ENCODE measurements at places on chromosomes 16 and 17.

GRCh38 chr17:31908386-31908785, 6.9 kb upstream of the UTP6 start:
- no peak for DNase-seq

DNA sequence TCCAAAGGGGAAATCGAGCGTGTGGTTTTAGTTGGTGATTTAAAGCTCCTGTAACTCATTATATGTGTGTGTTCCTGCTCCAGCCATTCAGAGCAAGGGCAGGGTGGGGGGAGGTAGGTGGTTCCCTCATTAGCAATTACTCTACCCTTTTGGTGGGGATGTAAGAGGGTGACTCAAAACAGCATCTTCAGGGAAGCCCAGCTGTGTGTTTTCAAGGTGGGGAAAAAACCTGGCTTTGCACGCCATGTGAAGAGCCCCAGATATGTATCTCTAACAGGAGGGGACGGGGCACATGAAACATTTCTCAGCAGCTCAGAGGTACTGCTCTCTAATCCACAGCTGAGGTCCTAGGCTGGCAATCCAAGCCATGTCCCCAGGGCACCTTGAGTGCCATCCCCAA, 241.3 kb upstream of the ZFHX3 start:
- DNase-seq, result no peak

DNA sequence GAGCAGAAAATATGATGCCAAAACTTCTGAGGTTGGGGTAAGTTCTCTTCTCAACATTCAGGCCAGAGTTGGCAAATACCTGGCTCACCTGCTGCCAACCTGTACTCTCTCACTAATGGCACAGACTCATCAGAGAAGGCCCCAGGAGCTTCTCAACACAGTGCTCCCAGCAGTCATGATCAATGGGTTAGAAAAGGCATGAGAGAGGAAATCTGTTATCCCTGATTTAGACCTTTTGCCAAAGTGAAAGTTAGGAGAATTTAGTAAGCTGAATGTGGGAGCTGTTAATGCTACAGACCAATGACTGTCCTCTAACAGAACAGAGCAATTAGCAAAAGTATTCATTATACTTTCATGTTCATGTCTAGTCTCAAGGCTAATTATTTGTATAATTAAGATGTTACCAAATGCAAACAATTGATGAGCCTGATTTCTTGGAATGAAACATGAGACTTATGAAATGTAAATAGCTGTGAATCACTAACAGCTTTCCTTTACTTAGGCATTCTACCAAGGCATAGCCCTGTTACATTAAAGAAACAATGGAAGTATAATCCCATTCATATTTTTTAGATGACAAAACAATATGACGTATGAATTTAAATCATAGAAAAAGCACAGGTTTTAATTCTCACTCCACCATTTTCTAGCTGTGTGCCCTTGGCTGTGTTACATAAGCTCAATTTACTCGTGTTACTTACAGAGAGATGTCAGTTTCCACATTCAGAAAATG, 68.7 kb upstream of the MARCHF10 start:
- no peak for DNase-seq

- DNase-seq, result no peak
Measured at GRCh38 chr17:83019376-83019775, 60.0 kb upstream of the METRNL start.

GRCh38 chr17:67293251-67294203, 48.5 kb upstream of the HELZ start:
- peak; percentile 43 for DNase-seq

DNA sequence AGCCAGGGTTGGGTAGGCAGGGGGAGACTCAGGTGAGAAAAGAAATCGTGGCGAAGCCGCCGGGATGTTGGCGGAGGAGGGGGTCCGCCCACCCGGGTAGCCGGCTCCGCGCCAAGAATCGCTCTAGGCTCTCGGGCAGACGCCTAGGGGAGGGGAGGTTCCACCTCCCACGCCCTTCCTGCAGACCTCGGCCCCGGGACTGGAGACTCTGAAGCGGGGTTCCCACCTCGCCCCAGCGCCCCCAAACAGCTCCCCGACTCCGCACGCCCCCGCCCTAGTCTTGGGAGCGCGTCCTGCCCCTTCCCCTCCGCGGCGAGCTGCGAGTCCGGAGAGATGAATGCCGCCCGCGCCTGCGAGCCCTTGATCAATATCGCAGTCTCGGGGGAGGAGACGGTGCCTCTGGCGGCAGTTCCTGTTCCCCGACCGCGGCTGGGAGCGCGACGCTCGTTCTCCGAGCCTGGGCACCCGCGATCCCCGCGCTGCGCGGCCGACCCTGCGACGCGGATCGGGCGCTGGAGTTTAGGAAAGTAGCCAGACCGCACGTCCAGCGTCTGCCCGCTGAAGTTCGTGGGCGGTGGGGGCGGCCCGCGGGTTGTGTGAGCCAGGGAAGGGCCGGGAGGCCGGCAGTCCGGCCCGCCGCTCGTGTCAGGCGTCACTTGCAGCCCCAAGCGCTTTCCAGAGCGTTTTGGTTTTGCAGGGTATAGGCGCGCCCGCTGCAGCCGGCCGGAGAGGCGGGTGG, 790 bp downstream of the CRHR1 start:
- DNase-seq, result peak; percentile 25

DNA sequence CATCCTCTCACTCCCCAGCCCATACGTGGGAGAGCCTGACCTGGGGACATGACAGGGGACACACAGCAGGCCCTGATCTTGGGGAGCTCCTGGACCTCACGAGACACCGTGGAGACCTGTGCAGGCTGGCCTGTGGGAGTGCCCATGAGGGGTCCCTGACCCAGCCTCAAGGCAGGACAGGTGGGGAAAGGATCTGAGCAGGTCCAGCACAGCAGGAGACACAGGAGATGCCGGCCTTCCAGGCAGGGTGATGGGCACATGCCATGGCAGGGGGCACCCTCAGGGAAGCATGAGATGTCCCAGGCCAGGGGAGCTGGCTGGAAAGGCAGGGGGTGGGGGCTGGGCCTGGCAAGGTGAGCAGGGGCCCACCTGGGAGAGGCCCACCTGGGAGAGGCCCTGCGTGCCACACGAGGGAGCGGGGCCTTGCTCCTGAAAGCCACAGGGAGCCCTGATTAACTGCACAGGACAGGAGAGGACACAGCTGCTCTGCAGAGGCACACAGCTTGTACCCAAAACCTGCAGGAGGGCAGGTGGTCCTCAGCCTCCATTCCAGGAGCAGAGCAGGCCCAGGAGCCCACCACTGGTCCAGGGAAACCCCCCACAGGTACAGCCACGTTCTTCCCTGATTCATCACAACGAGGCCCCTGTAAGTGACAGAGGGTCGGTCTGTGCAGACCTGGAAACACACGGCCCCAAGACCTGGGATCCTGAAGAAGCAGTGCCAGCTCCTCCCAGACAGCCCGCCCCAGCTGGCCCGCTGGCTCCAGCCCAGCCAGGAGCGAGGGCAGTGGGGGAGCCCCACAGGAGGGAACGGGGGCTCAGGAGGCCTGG, 26.6 kb upstream of the KRT17 start:
- DNase-seq, result no peak
